ENCODE measurements at places on chromosomes 12 and 14.

DNA sequence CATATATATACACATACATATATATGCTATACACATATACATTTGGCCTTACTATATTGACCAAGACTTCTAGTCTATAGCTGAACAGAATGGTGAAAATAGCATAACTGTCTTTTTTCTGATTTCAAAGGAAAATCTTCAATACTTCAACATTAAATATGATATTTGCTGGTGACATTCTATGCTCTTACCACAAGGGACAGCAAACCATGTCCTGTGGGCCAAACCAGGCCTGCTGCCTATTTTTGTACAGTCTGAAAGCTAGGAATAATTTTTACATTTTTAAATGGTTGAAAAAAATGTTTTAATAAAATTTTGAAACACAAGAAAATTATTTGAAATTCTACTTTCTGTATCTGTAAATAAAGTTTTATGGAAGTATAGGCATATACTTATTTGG is 63.6 kb downstream of the EML5 start:
- DNase-seq = no peak

- DNase-seq = peak; percentile 17
Observed at GRCh38 chr12:46959502-46959901, 119.9 kb upstream of the PCED1B start.

- peak; percentile 90 for DNase-seq
Observed at GRCh38 chr12:111406474-111407376, 1.0 kb downstream of the SH2B3 start.

- DNase-seq = no peak
Observed at GRCh38 chr14:42428996-42429395, 822.3 kb downstream of the LRFN5 start.

DNA sequence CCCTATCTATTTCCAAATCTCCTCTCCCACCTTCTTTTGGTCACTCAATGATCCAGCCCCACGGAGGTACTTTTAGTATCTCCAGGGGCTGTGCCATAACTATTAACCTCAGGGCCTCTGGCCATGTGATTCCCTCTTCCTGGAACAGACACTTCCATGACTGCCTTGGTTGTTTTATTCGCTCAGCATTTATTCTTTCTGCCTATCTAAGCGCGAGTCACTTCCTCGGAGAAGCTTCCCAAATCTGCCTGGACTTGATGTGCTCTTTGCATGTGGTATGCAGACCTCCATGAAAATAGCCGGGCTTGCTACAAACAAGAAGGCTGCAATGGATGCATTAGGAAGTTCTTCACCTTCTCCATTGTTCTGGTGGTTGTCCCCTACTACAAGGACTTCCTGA is 939.0 kb upstream of the TMEM132C start:
- no peak for DNase-seq

- DNase-seq = no peak
Observed at GRCh38 chr14:21095430-21096205, 2.8 kb downstream of the ZNF219 start.

- no peak for DNase-seq
Observed at GRCh38 chr14:59483363-59483762, 845 bp downstream of the L3HYPDH start.

GRCh38 chr12:96472384-96472783 is 17.0 kb upstream of the CFAP54 start:
- no peak for DNase-seq

GRCh38 chr14:96902004-96902403 is 104.8 kb downstream of the VRK1 start:
- DNase-seq = no peak

Measured in NB4 (cell line).